ENCODE measurements at places on chromosomes 3 and 15.

- no peak for DNase-seq
These were observed 309.6 kb downstream of the PYDC2 start for GRCh38 chr3:191770541-191770940.

- DNase-seq: no peak
These were observed 54.5 kb upstream of the ACKR4 start for GRCh38 chr3:132542577-132542976.

DNA sequence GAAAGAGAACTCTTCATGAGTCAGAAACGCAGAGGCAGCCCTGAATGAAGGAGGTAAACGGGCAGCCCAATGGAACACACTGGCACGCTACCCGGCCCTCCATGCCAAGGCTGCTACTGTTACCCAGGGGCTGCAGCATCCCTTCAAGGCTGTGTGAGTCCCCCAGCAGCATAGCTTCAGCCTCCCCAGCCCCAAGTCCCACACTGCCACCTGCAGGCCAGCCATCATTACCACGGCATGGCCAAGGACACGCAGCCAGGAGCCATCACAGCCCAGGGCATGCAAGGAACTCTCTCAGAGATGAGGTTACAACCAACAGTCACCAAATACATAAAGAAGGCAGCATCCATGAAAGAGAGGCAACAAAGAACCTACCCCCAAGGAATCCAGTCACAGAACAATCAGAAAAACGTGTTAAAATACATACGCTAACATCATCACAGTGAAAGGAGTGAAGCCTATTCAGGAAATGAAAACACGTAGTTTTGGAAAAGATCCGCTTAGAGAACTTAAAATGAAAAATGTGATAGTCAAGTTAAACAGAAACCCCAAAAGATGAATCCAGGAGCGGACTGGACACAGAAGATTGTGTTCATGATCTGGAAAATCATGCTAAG lies 22.4 kb downstream of the PLA2G4F start:
- DNase-seq: peak; percentile 42

DNA sequence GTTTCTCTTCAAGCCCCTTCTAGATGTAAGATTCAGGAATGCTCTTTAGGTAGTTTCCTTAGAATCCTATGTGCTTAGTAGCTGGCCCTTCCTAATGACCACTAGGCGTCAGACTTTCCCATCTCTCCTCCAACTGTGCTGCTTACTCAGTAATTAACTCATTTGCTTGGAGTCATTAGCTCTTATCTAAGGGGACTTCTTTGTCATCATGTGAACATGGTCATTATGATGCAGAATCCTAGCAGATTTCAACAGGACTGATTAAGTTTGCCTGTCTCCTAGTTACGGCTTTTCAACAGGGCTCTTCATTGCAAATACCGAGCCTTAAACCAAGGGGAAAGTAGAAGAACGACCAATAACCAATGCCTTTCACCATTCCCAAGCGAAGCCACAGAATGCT lies 46.4 kb downstream of the GJD2 start:
- peak; percentile 21 for DNase-seq

DNA sequence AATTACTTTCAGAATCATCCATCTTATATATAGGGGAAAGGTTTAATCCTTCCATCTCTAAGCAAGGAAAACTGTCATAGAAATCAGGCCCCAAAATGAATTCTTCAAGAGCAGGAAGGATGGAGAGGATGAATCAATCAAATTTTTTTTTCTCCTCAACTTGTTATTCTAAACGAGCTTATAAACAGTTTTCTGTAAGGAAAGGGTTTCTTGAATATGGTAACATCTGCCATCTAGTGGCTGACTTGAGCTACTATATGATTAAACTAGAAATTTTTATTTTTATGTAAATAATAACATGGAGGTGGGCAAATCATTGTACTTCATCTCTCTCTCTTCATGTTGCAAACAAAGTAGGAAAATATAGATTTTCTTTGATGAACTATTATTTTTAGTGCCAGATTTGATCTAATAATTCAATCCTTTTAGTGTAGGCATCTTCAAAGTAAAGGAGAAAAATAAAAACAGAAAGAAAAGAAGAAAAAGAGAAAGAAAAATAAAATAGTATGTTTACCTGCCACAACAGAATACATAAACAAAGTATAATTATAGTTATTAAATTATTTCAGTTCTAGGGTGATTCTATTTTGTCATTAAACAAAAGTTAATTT lies 146.6 kb downstream of the SERPINI1 start:
- DNase-seq: no peak

DNA sequence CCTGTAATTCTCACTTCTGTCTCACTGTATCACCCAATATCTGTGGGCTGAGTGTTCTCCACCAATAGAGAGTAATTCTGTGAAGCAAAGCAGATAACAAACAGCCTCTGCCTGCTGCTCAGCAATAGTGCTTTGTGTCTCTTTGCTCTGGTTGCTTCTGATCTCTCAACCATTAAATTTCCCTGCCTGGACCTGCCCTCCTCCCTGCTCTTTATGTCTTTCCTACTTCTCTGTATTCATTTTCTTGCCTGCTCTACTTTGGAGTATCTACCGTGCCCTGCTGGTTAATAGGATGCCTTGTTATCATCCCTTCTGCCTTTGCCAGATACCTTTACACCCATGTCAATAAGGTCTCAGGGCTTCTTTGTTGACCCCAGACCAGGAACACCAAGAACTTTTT lies 102.9 kb upstream of the CGNL1 start:
- no peak for DNase-seq

- DNase-seq: no peak
These were observed 71.2 kb downstream of the ITGA11 start for GRCh38 chr15:68360721-68361120.

GRCh38 chr3:145578471-145578870 lies 582.5 kb downstream of the PLOD2 start:
- DNase-seq: no peak
